Stimulated activated memory B cell treated with anti-CD40 and anti-IgM and Interleukin-4, amounts not matched to agents 10 μg/mL and 1 μg/mL and 100 μg/mL, for 72 hours (primary cell): ENCODE measurements at places on chromosomes 5 and 9.

GRCh38 chr9:130443840-130444492 lies 795 bp upstream of the ASS1 start:
- ATAC-seq, result no peak

GRCh38 chr5:127963931-127964330 lies 119.6 kb upstream of the SLC12A2 start:
- no peak for ATAC-seq

- no peak for ATAC-seq
Measured at GRCh38 chr9:135385793-135386192, 93.8 kb upstream of the PPP1R26 start.

DNA sequence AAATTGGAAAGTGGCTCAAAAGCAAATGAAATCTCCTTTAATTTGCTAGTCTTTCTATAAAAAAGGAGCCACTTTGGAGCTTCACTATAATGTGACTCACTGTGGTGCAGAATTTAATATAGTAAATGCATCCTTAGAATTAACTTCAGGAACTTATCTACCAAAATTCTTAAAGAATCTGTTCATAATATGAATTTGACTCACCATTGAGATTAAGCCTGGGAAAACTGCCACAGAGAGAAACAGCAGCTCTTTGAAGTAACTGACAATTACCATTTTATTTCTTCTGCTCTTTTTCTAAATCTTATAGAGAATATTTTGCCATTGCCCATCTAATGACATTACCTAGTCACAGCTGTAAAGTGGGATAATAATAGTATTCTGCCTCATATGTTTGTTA lies 211.9 kb upstream of the CDH6 start:
- no peak for ATAC-seq

DNA sequence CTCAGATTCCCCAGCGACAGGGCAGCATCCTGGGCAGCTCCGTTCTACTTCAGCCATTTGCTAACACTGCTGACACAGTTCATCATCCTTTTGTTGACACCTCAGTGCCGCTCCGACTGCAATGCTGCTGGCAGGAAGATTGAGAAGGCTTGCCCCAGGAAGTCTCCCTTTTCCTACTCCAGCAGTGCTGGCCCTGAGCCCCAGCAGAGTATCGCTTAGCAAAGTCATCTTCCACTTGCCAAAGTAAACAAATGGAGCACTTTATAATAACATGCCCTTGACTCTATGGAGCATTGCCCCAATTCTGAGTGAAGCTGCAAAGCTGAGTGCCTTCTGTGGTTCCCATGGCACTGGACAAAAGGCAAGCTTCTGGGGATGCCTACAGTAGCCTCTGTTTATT lies 32.2 kb downstream of the PRLR start:
- ATAC-seq, result no peak

DNA sequence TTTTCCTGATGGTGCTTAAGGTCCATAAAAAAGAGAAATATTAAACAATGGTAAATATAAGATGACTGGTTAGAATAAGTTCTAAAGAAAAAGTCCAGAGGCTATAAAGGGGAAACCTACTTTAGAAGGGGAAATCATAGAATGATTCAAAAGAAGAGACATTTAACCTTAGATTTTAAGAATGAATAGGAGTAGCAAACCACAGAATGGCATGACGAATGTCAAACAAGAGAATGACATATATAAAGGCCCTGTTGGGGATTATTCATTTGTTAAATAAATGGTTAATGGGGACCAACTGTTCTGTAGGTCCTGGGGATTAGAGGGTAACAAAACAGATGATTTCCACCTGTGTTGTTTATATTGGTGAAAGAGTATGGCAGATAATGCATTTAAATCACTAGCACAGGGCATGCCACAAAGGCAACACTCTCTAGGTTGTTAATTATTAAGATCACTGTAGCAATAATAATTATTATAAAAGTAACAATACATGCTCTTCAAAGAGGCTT lies 495.2 kb upstream of the GRIA1 start:
- no peak for ATAC-seq

- ATAC-seq, result peak; percentile 12
Measured at GRCh38 chr5:68994645-68995044, 99.2 kb upstream of the SLC30A5 start.

- ATAC-seq, result no peak
Measured at GRCh38 chr5:40646266-40646665, 33.4 kb upstream of the PTGER4 start.

DNA sequence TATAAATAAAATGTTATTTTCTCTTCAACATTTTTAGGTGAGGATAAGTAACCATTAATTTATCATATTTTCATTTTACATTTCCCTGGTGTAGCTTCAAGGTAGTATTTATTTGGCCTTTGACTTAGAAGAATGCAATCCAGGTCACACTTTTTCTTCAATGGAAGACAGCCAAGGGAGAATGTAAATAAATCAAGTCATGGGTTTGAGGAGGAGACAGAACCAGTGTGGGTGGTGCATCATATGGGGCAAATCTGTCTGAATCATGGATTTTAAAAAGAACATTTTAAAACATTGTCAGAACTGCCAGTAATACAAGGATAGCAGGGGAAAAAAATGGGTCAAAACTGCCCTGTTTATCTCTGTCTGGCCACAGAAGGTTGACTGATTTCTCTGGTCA lies 229.5 kb downstream of the FAM114A2 start:
- ATAC-seq, result no peak

GRCh38 chr5:59604111-59604510 lies 289.4 kb downstream of the PDE4D start:
- no peak for ATAC-seq

DNA sequence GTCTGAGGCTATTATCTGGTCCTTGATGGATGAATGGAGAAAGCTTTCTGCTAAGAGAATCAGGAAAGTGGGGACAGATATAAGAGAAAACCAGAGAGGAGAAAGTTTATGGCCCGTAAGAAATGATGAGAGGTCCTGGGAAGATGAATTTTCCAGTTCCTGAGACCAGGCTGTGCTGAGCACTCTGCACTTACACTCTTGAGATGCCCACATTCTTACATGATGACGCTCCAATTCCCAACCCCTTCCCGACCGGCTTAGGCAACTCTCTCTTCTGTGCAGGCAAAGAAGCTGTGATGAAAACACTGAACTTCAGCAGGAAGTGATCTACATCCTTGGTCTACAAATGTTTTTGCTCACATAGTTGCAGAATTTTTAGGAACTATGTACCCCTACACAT lies 417.0 kb downstream of the ARHGEF28 start:
- ATAC-seq, result no peak

DNA sequence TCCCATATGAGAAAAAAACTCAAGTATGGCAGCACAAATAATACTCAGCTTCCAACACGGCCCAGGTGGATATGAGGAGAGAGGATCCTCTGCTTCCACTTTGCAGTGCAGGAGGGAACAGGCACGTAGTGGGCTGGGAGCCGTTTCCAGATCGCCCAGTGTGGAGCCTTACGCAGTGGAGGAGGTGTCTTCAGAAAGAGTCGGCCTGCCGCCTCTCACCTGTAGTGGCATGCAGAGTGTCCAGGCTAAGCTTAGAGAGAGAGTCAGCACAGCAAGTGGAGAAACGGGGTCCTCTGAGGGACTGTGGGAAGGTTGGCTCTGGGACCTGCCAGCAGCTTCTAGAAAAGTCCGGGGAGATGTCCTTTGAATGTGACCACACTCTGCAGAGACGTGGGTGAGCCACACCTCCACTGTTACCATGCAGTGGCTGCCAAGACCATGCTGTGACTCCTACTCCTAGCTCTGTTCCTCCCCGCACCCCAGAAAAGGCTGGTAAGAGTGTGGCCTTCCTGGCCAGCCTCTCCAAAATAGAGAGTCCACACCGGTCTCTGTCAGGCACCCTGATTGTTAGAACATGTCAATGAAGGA lies 3.5 kb upstream of the SEMA4D start:
- no peak for ATAC-seq

- no peak for ATAC-seq
Measured at GRCh38 chr5:122773619-122774018, 1.3 kb upstream of the SNX2 start.

GRCh38 chr9:125889112-125889475 lies 141.9 kb downstream of the PBX3 start:
- ATAC-seq, result peak; percentile 56

DNA sequence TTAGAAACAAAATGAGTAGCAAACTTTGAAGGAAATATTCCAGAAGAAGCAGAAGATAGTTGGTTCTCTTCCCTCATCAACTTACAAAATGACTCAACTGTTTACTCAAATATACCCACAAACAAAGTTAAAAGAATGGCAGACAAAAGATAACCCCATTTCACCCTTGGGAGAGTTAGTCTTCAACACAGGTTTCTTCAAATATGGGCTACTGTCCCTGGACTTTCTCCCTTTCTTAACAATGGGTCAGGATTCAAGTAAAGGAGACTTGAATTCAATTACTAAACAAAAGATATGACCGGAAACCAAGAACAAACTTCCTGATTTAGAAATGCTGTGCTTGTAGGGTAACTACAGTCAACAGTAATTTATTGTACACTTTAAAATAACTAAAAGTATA lies 14.2 kb downstream of the RFX3 start:
- ATAC-seq, result no peak

GRCh38 chr9:89903141-89903475 lies 298.3 kb downstream of the GADD45G start:
- ATAC-seq, result no peak

DNA sequence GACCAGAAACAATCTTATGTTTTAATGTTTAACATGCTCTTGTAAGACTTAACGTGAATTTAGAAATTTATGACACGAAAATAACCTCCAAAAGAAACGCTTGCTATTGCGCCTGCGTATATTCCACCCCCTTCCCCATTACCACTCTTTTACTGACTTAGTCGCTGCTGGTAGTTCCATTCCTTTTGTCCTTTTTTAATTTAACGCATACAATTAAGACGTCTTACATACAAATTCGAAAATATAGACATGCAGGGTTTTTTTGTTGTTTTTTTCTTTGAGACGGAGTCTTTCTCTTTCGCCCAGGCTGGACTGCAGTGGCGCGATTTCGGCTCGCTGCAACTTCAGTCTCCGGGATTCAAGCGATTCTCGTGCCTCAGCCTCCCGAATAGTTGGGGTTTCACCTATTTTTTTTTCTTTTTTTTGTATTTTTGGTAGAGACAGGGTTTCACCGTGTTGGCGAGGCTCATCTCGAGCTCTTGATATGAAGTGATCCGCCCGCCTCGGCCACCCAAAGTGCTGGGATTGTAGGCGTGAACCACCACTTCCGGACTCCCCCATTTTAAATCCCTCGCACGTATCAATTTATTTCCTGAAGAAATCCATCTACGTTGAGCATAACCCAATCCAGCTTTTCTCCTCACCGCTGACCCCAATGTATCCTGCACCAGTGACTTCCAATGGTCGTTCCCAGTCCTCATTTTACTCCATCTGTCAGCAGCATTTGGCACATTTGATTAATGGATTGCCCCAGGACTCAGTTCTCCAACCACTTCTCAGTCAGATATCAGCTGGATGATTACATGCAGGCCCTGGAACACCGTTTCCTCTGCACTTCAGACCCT lies 684 bp upstream of the MED7 start:
- peak; percentile 65 for ATAC-seq

GRCh38 chr5:123107343-123108244 lies 18.6 kb downstream of the PRDM6 start:
- no peak for ATAC-seq

DNA sequence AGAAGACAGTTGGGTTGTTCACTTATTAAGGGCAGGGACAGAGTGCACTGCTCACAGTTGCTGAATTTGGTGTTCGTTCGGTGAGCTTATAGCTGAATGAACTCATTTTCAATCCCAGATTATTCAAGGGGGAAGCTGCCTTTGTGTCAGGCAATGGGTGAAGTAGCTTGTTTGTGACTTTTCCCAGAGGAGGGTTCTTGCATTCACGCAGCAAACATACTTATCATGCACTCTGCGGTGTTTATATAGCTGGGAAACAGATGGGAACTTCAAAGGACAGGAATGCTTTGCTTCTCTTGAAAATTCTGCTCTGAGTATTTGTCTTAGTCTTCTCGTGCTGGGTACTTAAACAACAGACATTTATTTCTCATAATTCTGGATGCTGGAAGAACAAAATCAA lies 64.7 kb upstream of the ABCA1 start:
- no peak for ATAC-seq

- ATAC-seq, result no peak
Measured at GRCh38 chr5:96265487-96265886, 167.6 kb downstream of the PCSK1 start.

DNA sequence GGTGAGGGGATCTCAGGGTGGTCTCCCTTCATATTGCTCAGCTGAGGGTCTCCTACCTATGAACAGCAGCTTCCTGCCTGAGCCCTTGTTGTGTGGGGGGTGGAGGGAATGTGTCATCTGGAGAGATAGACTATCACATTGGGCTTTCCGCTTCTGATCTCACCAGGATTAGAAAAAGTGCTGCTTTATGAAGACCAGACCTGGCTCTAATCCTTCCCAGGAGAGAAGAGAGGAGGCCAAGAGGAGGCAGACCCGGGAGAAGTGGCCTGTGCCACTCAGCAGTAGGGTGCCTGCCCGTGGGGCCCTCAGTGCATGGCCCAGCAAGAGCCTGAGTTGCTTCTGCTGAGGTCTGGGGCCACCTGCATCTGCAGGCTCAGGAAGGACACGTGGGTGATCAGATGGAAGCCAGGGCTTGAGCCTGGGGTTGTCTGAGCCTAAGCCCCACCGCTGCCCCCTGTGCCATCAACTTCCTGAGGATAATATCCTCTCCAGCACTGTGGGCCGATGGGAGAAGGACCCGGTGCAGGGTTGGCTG lies 22.1 kb upstream of the COL5A1 start:
- ATAC-seq, result no peak

DNA sequence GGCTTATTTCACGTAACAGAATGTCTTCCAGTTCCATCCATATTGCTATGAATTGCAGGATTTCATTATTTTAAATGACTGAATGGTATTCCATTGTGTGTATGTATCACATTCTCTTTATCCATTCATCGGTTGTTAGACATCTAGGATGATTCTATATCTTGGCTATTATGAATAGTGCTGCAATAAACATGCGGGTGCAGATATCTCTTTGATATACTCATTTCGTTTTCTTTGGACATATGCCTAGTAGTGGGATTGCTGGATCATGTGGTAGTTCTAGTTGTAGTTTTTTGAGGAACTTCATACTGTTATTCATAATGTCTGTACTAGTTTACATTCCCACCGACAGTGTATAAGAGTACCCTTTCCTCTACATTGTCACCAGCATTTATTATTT lies 460.5 kb downstream of the MAN2A1 start:
- ATAC-seq, result no peak
